COR-L47 (cell line): ENCODE measurements at places on chromosomes 1 and 21.
A peak's percentile ranks its signal among the peaks of the same experiment; 100 is the strongest.

DNA sequence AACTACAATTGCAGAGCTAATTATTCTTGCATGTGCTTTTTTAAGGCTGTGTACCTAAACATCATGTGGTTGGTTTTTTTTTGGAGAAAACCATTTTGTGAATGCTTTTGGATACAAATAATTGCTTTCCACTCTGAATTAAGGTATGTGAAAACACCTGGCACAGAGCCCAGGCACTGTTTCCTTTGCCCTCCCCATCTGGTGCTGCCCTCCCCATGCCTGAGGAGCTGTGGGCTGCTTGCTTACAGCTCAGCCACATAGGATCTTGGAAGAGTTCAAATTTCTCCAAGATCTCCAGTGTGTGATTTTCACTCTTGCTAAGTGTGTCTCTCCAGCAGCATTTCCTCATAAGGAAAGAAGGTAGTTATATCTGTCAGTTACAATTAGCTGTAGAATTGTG, 27.8 kb downstream of the DNM3 start:
- DNase-seq: peak; percentile 19

GRCh38 chr1:3504822-3505153, 50.3 kb downstream of the ARHGEF16 start:
- no peak for DNase-seq

DNA sequence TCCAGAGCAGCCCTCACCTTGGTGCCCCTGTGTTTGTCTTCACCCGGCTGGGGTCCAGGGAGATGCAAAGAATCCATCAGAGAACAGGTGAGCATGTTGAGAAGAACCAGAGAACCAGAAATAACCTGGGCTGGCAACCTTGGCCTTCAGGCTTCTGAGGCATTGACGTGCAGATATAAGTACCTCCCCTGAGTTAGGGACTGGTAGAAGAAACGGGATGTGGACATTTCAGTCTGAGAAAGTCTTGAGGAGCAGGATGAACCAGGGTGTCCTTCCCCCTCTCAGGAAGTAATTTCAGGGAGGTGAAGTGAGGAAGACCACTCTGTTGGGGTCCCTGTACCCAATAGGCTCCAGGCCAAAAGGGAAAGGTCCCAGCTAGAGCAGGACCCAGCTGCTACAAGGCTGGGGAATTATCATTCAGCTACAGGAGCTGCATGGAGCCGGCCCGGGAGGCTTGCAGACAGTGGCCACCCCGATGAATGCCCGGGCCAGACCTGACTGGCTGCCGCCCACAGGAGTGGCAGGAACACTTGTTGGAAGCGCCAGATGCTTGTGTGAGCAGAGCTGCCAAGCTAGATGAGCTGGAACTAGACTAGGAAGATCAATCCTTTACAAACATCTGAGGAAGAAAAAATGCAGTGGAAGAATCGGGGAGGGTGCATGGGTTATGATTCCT, 1.7 kb upstream of the AURKAIP1 start:
- no peak for DNase-seq

- DNase-seq: no peak
Measured at GRCh38 chr1:169681140-169681539, 30.3 kb downstream of the SELL start.

GRCh38 chr1:68503085-68503484, 6.2 kb upstream of the DEPDC1 start:
- DNase-seq: no peak

- no peak for DNase-seq
Measured at GRCh38 chr21:44949779-44950198, 10.0 kb downstream of the SLX9 start.

- no peak for DNase-seq
Measured at GRCh38 chr1:193402977-193403376, 216.6 kb upstream of the B3GALT2 start.

- DNase-seq: no peak
Measured at GRCh38 chr1:29949676-29950075, 713.4 kb downstream of the PTPRU start.

- DNase-seq: no peak
Measured at GRCh38 chr1:182139496-182139895, 78.0 kb upstream of the ZNF648 start.

- peak; percentile 79 for DNase-seq
Measured at GRCh38 chr1:27598902-27599528, 4.9 kb downstream of the AHDC1 start.

GRCh38 chr21:38349111-38349746, 92.4 kb downstream of the KCNJ15 start:
- peak; percentile 8 for DNase-seq

DNA sequence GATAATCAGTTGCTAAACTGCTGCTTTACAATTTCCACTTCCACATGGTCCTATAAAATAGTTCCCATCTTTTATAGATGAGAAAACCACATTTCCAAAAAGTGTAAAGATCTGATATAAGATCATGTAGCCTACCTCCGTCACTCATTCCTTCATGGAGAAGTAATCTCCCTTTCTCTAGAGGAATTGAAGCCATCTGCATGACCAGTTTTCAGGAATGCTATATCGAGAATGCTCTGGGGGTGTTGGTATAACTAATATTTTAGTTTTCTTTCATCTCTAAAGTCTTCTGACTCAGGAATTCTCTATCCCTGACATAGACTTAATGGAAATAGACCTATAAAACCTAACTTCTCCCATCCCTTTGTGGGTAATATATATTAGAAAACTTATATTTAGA, 173.0 kb upstream of the UBE2U start:
- no peak for DNase-seq

DNA sequence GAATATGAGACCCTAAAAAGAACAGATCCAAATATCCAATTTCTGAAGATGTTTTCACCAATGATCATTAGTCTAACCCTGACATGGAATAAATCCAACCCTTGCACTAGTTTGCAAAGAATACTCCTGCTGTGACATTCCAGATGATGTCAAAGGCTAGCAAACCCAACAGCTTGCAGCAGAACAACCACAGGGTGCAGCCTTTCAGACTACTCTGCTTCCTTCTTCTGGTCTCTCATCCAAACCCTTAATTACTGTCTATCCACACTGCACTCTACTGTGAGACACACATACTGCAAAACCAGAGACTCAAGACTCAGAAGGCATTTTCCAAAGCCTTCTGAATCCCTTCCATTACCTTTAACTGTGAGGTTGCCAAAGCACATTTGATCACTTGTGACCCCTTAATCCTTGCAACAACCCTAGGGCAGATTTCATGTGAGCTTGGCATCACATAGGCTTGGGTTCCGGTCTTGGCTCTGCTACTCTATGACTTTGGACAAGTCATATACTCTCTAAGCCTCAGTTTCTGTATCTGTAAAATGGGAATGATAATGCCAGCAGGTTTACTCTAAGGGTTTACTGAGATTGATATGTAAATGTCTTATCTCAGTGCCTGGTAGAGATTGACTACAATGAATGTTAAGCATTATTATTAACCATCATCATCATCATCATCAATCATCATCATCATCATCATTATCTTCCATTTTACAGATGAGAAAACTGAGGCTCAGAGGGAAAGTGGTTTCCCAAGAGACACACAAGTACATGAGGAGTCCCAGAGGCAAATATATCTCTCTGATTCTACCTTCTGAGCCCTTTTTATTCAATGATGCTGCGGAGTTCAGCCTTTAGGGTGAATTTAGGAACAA, 94.5 kb downstream of the SYF2 start:
- DNase-seq: no peak

DNA sequence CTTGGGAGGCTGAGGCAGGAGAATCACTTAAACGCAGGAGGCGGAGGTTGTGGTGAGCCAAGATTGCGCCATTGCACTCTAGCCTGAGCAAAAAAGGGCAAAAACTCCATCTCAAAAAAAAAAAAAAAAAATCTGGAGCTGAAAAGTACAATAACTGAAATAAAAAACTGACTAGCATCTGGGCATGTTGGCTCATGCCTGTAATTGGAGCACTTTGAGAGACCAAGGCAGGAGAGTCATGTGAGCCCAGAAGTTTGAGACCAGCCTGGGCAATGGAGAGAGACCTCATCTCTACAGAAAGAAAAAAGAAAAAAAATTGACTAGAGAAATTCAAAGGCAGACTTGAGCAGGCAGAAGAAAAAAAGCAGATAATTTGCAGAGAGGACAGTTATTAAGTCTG, 18.1 kb downstream of the CLDN19 start:
- no peak for DNase-seq

DNA sequence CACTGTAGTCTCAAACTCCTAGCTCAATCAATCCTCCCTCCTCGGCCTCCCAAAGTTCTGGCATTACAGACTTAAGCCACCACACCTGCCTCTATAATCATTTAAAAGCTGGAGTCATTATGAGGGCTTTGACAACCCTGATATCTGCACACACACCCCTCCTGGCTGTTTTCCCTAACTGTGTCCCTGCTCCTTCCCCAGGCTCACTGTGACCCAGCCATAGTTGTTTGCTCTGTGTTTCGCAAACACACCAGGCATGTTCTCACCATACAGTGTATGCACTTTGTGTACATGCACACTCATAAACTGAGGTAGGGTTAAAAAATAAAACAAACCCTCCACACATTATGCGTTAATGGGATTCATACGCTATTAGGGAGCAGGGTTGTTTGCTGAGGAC, 21.8 kb upstream of the IL20 start:
- DNase-seq: no peak

DNA sequence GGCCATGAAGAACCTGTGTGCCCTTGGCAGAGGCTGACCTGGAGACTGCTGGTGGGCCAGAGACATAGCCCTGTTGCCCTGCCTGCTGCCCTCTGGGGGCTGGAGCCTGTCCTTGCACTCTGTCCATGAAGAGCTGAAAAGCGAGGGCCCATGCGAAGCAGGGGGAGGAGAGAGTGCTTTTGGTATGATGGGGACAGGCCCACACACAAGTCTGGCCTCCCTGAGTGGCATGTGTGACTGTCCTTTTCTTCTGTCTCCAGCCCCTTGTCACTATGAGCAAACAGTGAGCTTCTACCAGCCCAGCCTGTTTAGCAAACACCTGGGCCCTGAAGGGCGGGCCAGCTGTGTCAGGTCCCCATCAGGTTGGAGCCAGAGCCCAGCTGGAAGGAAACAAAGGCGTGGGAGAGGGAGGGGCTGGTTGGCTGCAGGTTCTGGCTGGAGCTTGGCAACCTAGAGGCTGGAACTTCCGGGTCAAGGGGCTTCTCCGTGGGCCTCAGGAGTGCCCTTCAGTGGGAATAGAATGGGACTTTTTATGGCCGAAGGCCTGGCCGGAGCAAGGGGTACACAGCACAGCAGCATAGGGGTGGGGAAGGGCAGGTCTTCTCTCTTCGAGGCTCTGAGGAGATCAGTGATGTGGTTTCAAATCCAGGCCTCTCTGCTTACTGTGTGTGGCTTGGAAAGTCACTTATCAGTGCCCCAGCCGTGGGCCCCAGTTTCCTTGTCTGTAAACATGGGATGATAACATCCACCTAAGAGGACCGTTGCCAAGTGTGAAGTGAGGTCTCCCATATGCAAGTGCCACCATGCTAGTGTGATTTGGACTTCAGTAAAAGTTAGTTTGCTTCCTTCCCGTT, 14.3 kb downstream of the QSOX1 start:
- DNase-seq: peak; percentile 75

GRCh38 chr1:154726443-154726842, 118.5 kb upstream of the ADAR start:
- no peak for DNase-seq

- no peak for DNase-seq
Measured at GRCh38 chr1:65538664-65539063, 118.2 kb downstream of the LEPR start.

- DNase-seq: no peak
Measured at GRCh38 chr1:158286941-158287346, 2.8 kb upstream of the CD1C start.

GRCh38 chr1:170664828-170665612, 1.1 kb downstream of the PRRX1 start:
- no peak for DNase-seq

DNA sequence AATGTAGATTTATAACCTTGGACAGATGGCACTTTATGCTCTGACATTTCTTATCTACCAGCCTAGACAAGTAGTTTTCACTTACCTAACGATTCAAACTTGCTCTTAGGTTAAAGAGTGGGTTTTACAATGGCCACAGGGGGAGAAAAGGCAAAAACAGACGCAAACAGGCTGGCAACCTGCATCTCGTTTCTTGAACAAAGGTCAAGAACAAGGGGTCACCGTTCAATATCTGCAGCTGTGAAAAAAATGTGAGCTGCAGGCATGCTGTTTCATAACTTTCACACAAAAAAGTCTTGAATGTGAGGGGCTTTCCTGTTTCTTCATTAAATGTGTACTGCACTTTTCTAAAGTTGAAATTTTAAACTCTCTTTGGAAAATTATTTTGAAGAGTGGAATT, 49.4 kb downstream of the SYDE2 start:
- no peak for DNase-seq

GRCh38 chr1:78280626-78281025, 210.1 kb upstream of the PTGFR start:
- no peak for DNase-seq

- no peak for DNase-seq
Measured at GRCh38 chr1:115280064-115280463, 58.0 kb downstream of the NGF start.

GRCh38 chr1:233707880-233708815, 94.2 kb downstream of the KCNK1 start:
- DNase-seq: no peak

- no peak for DNase-seq
Measured at GRCh38 chr1:36134031-36134430, 9.0 kb upstream of the COL8A2 start.

- no peak for DNase-seq
Measured at GRCh38 chr1:94259635-94260289, 22.4 kb upstream of the ARHGAP29 start.

DNA sequence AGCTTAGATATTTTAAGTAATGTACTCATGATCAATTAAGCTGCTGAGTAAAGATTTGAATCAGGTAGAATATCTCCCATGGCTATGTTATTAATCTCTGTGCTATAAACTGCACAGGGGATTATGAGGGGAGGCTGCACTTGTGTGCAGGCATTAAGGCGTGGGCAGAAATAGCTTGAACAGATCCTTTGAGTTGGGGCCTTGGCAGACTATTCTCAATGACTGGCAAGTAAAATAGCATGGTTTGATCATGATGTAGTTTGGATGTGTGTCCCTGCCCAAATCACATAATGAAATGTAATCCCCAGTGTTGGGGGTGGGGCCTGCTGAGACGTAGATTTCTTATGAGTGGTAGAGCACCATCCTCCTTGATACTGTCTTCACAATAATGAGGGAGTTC, 220.3 kb downstream of the PLPP3 start:
- no peak for DNase-seq

GRCh38 chr1:222616525-222616924, 1.4 kb upstream of the MIA3 start:
- DNase-seq: no peak

GRCh38 chr1:119594376-119594775, 53.7 kb downstream of the ZNF697 start:
- DNase-seq: no peak

GRCh38 chr1:108034396-108034795, 69.4 kb upstream of the VAV3 start:
- no peak for DNase-seq
